Hepatocyte (in vitro differentiated cells): ENCODE measurements at places on chromosomes 7 and 10.

GRCh38 chr10:131626274-131626673 is 274.5 kb upstream of the PPP2R2D start:
- DNase-seq = no peak

GRCh38 chr7:54946271-54946670 is 72.5 kb upstream of the EGFR start:
- no peak for DNase-seq

DNA sequence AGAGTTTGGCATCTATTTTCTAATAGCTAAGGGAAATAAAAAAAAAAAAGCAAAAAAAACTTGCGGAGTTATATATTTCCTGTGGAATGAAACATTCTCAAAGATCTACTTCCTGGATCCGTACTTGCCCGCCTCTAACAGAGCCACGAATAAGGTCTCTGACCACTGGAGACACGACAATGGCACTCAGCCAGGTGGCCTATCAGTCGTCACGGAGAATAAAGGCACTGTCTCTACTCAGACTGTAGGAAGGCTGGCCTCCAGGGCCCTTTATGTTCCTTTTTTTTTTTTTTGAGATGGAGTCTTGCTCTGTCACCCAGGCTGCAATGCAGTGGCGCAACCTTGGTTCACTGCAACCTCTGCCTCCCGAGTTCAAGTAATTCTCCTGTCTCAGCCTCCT is 58.7 kb downstream of the RGS10 start:
- DNase-seq = no peak

GRCh38 chr10:98673171-98673782 is 226.5 kb upstream of the HPS1 start:
- DNase-seq = no peak

GRCh38 chr10:110286841-110287240 is 17.9 kb downstream of the SMNDC1 start:
- no peak for DNase-seq

GRCh38 chr7:113768387-113768786 is 150.4 kb downstream of the PPP1R3A start:
- DNase-seq = no peak

GRCh38 chr7:141071260-141071854 is 2.5 kb upstream of the TMEM178B start:
- peak; percentile 32 for DNase-seq

DNA sequence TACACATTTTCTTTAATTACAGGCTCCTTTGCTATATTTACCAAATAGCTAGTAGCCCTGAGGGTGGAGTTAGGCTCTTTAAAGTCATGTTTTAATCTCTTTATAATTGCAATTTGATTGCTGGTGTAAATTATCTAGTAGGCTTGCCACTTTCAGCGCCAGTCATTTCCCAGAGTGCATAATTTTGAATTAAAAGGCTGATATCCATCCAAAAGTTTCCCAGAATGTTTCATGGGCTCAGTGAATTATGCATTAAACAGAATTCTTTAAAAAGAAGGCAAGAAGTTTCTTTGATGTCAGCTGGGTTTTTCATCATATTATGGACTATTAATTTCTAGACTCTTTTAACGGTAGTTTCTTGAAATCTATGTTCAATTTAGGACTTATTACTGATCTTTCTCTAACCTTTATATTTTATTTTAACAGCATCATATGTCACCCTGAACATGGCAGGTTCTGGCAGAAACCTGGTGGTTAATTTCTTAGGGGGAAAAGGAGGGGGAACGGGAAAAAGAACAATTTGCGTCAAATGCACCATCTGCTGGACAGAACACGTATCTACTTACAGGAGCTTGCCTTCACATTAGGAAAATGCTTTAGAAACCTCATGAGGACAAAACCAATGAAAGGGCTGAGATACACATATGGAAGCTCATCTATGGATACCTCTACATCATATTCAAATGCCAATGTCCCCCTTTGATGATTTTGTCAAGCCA is 171.1 kb downstream of the GRM3 start:
- DNase-seq = peak; percentile 28

- no peak for DNase-seq
Observed at GRCh38 chr10:79116801-79117723, 48.3 kb downstream of the ZMIZ1 start.

DNA sequence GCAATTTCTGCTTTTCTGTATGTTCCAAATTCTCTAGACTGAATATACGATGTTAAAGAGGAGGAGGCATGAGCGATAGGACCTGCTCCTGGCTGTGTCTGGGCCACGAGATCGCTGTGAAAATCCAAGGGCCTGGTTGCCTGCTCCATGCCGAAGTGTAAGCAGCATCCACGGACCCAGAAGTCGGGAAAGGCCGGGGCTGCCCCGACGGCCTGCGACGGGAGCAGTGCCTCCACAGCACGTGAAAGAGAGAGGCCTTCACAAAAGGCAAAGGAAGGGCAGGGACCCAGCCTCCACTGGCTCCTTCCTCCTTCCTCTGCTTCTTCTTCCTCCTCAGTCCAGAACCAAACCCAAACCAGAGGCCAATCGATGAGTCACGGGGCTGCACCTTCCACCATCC is 122.9 kb upstream of the MGMT start:
- no peak for DNase-seq

GRCh38 chr10:110005719-110006118 is 2.1 kb upstream of the ADD3 start:
- DNase-seq = peak; percentile 65

GRCh38 chr7:36387435-36388231 is 2.0 kb upstream of the ANLN start:
- no peak for DNase-seq

- no peak for DNase-seq
Observed at GRCh38 chr10:93915598-93915997, 21.8 kb downstream of the SLC35G1 start.

- DNase-seq = no peak
Observed at GRCh38 chr7:151815419-151815818, 61.5 kb downstream of the PRKAG2 start.

- peak; percentile 49 for DNase-seq
Observed at GRCh38 chr7:1530946-1531262, 402 bp downstream of the MAFK start.

GRCh38 chr10:13672548-13672947 is 85.8 kb downstream of the PRPF18 start:
- DNase-seq = no peak

- DNase-seq = no peak
Observed at GRCh38 chr7:46288861-46289260, 367.8 kb upstream of the IGFBP3 start.

GRCh38 chr7:33195264-33195663 is 65.9 kb downstream of the BBS9 start:
- DNase-seq = no peak

DNA sequence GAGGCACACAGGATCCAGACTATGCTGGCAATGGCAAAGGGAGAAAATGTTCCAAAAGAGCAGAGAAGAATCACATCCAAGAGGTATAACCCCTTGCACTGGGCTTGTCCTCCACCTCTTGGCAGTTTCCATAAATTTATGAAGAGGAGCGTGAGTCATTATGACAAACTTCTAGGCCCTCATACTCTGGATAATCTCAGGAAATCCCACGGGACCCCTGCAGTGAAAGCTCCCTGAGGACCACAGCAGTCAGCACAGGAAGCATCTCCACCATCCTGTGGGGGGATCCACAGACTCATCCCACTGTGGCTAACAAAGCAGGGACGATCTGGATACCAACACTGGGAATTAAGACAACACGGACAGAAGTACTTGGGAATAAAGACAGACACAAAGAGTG is 30.3 kb upstream of the GPAM start:
- DNase-seq = no peak

GRCh38 chr7:157514306-157514705 is 177.5 kb downstream of the DNAJB6 start:
- DNase-seq = no peak

DNA sequence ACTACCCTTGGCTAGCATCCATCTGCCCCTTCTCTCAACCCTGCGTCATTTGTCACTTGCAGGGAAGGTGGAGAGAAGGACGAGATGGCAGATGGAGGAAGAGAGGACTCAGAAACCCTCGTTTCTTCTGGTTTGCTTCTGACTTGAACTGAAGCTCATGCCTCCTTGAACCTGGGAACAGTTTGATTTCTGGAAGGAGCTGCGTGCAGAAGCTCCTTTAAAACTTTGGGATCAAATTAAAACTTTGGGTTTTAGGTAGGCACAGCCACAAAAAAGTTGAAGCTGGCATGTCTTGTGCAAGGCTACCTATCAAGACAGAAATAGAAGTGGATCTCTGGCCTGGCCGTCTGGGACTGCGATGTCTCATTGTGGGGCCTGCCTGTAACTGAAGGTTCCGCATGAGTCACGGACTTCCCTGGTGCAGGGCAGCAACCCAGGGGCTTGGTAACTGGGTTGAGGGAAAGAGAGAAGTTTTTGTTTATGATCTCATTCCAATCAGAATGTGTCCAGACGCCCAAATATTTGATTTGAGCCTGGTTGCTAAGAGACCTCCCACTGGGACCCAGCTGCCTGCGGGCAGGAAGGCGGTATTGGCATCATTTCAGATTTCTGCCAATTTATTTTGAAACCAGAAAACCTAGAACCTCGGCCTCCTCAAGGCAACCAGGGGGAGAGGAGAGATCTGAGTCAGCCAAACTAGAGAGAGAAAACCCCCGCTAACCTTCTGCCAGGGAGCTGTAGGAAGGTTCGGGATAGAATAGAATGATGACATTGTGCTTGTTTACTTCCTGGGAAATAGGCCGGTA is 15.8 kb upstream of the CAMK1D start:
- DNase-seq = peak; percentile 79

- no peak for DNase-seq
Observed at GRCh38 chr7:84669177-84669732, 474.7 kb upstream of the SEMA3A start.

DNA sequence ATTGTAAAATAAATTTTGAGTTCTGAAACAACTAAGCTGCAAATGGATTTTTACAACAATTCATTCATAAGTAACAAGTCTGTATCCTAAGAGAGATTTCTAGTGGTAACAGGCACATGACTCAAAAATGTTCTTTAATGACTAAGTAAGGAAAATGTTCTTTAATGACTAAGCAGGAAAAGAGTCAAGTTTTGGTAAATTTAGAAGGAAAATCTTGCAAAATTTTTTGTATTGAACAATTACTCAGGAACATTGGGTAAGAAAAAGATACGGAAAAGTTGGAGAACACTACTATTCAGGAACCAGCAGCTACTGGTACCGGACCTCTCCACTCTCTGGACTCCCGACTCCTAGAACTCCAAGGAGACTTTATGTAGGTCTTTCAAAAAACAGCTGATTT is 33.5 kb downstream of the HYCC1 start:
- no peak for DNase-seq

GRCh38 chr10:47036771-47037170 is 125.5 kb downstream of the PTPN20 start:
- DNase-seq = no peak

- no peak for DNase-seq
Observed at GRCh38 chr10:35025916-35026315, 64.2 kb downstream of the CUL2 start.

DNA sequence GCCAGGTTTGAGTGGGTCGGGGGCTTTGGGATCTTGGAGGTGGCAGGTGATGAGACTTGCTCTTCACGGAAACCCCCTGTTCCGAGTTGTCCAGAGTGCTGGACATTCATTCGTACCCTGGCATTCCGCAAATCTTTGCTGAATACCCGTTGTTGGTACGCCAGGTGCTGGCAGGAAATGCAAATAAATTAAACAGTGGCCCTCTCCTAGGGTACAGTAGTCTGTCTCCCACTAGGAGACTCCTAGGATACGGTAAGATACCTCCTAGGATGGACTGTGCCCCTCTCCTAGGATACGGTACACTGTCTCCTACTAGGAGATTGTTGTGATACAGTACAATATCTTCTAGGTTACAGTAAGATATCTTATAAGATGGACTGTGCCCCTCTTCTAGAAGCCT is 544 bp downstream of the SEC23IP start:
- DNase-seq = peak; percentile 7

DNA sequence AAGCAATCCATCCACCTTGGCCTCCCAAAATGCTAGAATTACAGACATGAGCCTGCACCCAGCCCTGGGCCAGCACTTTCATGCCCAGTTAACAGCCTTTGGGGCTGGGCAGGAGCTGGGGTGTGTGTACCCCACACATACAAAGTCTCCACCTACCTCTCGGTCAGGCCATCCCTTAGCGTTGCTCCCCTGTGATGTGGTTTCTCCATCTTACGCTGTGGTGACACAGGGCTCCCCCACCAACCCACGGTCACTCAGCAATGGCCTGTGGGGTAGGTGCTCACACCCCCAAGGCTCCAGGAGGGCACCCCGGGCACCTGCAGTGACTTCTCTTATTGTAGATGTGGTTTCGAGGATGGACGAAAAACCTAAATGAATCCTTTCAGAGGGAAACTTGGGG is 58.8 kb downstream of the ASB13 start:
- DNase-seq = no peak

GRCh38 chr7:91248996-91249395 is 15.2 kb upstream of the FZD1 start:
- no peak for DNase-seq

GRCh38 chr10:24898501-24898900 is 53.9 kb downstream of the PRTFDC1 start:
- DNase-seq = no peak

- no peak for DNase-seq
Observed at GRCh38 chr7:5225616-5226290, 35.7 kb downstream of the WIPI2 start.

DNA sequence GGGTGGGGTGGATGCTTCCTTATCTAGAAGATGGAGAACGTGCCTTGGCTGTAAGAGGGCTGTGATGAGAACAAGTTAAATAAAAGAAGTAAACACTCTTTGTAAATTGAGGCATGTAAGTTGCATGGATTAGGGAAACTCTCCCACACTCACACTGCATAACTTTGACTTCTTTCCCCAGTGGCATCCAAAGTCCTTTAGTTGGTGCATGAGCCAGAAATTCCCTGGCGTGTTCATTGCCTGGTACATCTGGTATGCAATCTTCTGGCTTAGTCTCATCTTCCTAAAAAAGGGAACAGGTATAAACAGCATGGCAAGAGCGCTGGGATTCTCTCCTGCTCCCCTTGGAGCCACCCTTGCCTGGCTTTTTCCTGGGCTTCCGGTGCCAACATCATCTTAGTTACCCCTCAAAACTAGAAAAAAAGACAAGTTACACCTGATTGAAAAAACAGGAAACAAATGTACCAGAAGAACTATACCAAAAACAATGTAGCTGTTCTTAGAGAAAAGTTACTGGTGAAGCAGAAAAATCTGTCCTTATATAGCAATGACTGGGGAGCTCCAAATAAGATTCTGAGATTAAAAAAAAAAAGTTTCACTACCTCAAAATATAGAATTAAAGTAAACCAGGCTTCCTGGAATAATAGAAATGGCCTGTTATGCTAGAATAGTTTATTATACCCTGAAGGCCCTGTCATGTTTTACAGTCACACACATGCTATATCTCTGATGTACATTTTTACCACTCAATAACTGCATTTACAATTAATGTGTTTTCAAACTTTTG is 9.9 kb downstream of the RP9 start:
- no peak for DNase-seq
